Activated T-helper 2 cell treated with anti-CD3 and anti-CD28 coated beads, Interferon-gamma antibody, Interleukin-2, Interleukin-4, amounts not matched to agents 10 μg/mL and 5 μg/mL and 100 μg/mL, durations not matched to agents 14 hours and 24 hours and 36 hours (primary cell): ENCODE measurements at places on chromosomes 4 and X. TPM values are rescaled to one million over a fixed set of nuclear protein-coding genes. Genes with fewer than 3 reads are reported as not detected.

Gene HTN3
- not detected in 2 replicates for total RNA-seq

DNA sequence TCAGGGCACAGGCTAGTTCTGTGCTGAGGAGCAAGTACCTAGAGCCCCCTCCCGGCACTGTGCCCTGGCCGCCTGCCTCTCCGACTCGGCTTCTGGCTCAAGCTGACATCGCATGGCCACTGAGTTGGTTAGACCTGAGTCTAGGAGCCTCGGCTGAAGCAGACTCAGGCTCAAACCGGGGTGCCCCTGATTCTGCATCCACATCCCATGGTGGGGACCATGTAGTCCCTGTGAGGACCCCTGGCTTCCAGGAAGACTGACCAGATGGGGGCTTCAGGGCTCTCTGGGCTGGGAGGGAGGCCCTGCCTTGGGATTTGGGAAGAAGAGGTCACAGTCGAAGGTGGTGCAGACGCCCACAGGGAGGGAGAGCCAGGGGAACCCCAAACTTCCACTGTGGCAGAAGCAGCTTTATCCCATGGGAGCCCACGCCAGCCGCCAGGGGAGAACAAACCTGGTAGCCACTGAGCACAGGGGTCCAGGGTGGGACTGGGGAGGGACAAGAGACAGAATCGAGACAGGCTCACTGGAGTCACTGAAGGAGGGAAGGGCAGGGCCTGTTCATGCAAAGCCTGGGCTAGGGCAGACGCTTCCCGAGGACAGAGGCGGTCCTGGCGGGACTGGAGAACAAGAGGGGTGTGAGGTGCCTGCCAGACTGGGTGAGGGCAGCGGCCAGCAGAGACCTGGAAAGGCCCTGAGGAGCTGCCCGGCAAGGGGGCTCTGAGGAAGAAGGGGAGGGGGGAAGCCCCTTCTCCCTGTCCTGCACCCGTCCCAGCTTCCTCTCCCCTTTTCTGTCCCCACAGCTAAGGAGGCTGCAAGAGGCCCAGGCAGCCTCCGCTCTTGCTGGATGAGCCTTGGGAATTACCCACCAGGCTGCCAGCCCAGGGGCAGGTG lies 1.1 kb downstream of the PDE6B start:
- H3K4me3 ChIP-seq, result no peak overlapping the region
- no peaks in the 10 kb centered on the region for H3K27me3 ChIP-seq
- DNase-seq, result no peak
- H3K4me1 ChIP-seq, result no peaks in the 10 kb centered on the region
- no peaks in the 10 kb centered on the region for H3K36me3 ChIP-seq

Gene CT47B1
- not detected in 2 replicates for total RNA-seq

Gene MAB21L2
- total RNA-seq, result not detected in 2 replicates

DNA sequence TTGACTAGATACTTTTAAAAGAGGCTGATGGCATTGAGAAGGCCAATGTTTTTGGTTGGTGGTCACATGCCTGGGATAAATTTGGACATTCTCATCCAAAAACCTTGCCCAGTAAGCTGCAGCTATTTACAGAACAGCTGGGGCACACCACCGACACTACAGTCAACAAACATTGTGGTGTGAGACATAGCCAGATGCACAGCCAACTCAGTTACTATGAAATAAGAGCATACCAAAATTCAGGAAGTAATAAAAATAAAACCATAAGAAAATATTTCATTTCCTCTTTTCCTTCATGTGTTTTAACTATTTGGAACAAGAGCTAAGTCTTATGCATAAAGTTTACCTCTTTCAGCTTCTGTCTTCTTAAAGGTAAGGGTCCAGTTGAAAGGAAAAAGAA lies 8.8 kb downstream of the PPM1K start:
- peaks cover 29% of the 10 kb centered on the region for H3K4me1 ChIP-seq
- H3K4me3 ChIP-seq, result no peak overlapping the region
- H3K27me3 ChIP-seq, result no peaks in the 10 kb centered on the region
- no peak overlapping the region for H3K27ac ChIP-seq
- DNase-seq, result no peak
- peaks cover 60% of the 10 kb centered on the region for H3K36me3 ChIP-seq

Gene MAGEB4
- total RNA-seq, result not detected in 2 replicates

Gene SORBS2
- not detected in 2 replicates for total RNA-seq

Gene RLIM
- 37.6 and 38.7 TPM in 2 replicates for total RNA-seq

Gene PTCHD1
- not detected in 2 replicates for total RNA-seq

GRCh38 chr4:78569306-78569821 lies 17.8 kb downstream of the ANXA3 start:
- H3K27ac ChIP-seq, result no peak overlapping the region
- H3K4me1 ChIP-seq, result no peaks in the 10 kb centered on the region
- peaks cover 24% of the 10 kb centered on the region for H3K27me3 ChIP-seq
- no peaks in the 10 kb centered on the region for H3K36me3 ChIP-seq
- no peak overlapping the region for H3K4me3 ChIP-seq

- no peak overlapping the region for H3K4me3 ChIP-seq
- no peaks in the 10 kb centered on the region for H3K36me3 ChIP-seq
- no peak overlapping the region for H3K27ac ChIP-seq
- H3K4me1 ChIP-seq, result no peaks in the 10 kb centered on the region
- peaks cover 9% of the 10 kb centered on the region for H3K27me3 ChIP-seq
Measured at GRCh38 chr4:87911252-87911774, 64.2 kb upstream of the SPP1 start.

- no peak overlapping the region for H3K27ac ChIP-seq
- no peaks in the 10 kb centered on the region for H3K27me3 ChIP-seq
- no peak overlapping the region for H3K4me3 ChIP-seq
- H3K36me3 ChIP-seq, result no peaks in the 10 kb centered on the region
- no peak for DNase-seq
- H3K4me1 ChIP-seq, result no peaks in the 10 kb centered on the region
Measured at GRCh38 chr4:14749910-14750309, 252.4 kb upstream of the CPEB2 start.

GRCh38 chrX:18390941-18391538 lies 34.4 kb upstream of the CDKL5 start:
- H3K27me3 ChIP-seq, result no peaks in the 10 kb centered on the region
- DNase-seq, result peak; percentile 21
- no peak overlapping the region for H3K27ac ChIP-seq
- H3K36me3 ChIP-seq, result no peaks in the 10 kb centered on the region
- peaks cover 2% of the 10 kb centered on the region for H3K4me1 ChIP-seq

- DNase-seq, result no peak
- H3K27ac ChIP-seq, result no peak overlapping the region
- no peak overlapping the region for H3K4me3 ChIP-seq
- no peaks in the 10 kb centered on the region for H3K27me3 ChIP-seq
Measured at GRCh38 chr4:129046055-129046959, 47.0 kb downstream of the SCLT1 start.

DNA sequence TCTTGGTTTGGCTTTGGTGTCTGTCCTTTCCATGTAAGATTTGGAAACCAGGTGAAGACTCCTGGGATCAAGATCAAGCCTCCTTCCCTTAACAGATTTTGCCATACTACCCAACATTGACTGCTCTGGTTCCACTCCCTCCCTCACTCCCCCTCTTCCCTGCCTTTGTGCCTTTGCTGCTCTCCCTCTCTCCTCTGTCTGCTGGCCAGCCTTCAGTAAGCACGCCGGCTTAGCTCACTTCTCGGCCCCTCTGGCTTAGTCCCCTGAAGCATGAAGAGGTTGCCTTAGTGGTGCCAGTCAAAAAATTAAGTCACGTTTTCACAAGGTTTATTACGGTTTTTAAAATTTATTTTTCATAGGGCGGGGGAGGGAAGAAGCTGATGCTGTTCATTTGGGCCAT lies 6.0 kb downstream of the GRIA3 start:
- H3K27me3 ChIP-seq, result peaks cover 14% of the 10 kb centered on the region
- no peaks in the 10 kb centered on the region for H3K4me1 ChIP-seq
- no peak overlapping the region for H3K4me3 ChIP-seq
- no peaks in the 10 kb centered on the region for H3K36me3 ChIP-seq
- H3K27ac ChIP-seq, result no peak overlapping the region

- no peaks in the 10 kb centered on the region for H3K36me3 ChIP-seq
- no peaks in the 10 kb centered on the region for H3K4me1 ChIP-seq
- H3K27me3 ChIP-seq, result peaks cover 3% of the 10 kb centered on the region
- DNase-seq, result no peak
- H3K4me3 ChIP-seq, result no peak overlapping the region
Measured at GRCh38 chr4:74114234-74114633, 15.2 kb upstream of the CXCL2 start.

Gene ADAMTS3
- not detected in 2 replicates for total RNA-seq

DNA sequence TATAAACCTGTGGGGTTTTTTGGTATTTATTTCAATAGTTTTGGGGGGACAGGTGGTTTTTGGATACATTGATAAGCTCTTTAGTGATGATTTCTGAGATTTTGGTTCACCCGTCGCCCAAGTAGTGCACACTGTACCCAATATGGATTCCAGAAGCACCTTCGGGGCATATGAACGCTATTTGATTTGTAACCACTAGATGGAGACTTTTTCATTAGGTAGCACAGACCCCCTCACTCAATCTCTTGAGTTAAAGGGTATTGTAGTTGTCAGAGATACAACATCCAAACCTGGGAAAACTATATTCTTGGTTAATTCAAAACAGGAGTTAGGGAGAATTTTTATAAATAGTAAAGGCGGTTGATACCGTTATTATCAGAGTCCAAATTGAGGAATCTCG lies 79.8 kb downstream of the SPANXN3 start:
- H3K36me3 ChIP-seq, result no peaks in the 10 kb centered on the region
- H3K4me1 ChIP-seq, result no peaks in the 10 kb centered on the region
- H3K27me3 ChIP-seq, result no peaks in the 10 kb centered on the region
- no peak overlapping the region for H3K4me3 ChIP-seq
- DNase-seq, result no peak

DNA sequence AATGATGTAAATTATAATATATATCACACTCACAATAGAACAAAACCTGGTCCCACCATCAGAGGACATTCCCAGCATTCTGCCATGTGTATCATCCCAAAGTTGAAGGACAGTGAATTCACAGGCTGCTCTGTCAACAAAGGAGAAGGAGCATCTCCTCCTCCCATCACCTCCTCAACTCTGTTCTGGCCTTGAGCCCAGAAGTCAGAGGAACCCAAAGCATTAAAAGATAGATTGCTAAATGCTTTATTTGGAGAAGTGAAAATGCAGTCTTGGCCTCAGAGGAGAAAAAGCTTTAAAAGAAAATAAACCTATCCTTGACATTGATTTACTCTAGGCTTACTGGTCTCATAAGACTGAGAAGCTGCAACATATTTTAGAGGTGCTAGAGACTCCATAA lies 268.8 kb upstream of the RASGEF1B start:
- DNase-seq, result no peak
- H3K27ac ChIP-seq, result no peak overlapping the region
- H3K27me3 ChIP-seq, result peaks cover 6% of the 10 kb centered on the region
- H3K36me3 ChIP-seq, result no peaks in the 10 kb centered on the region
- H3K4me1 ChIP-seq, result no peaks in the 10 kb centered on the region

Gene GAGE12E
- not detected in 2 replicates for total RNA-seq

Gene ADGRG4
- not detected in 2 replicates for total RNA-seq

GRCh38 chrX:107537815-107538214 lies 88.4 kb downstream of the FRMPD3 start:
- H3K27ac ChIP-seq, result no peak overlapping the region
- peak; percentile 8 for DNase-seq
- no peak overlapping the region for H3K4me3 ChIP-seq
- peaks cover 9% of the 10 kb centered on the region for H3K27me3 ChIP-seq
- H3K4me1 ChIP-seq, result no peaks in the 10 kb centered on the region

Gene AWAT2
- not detected in 2 replicates for total RNA-seq

- no peak for DNase-seq
- peaks cover 3% of the 10 kb centered on the region for H3K27me3 ChIP-seq
- no peaks in the 10 kb centered on the region for H3K36me3 ChIP-seq
- H3K4me1 ChIP-seq, result peaks cover 17% of the 10 kb centered on the region
Measured at GRCh38 chr4:55323375-55323774, 22.7 kb upstream of the SRD5A3 start.

DNA sequence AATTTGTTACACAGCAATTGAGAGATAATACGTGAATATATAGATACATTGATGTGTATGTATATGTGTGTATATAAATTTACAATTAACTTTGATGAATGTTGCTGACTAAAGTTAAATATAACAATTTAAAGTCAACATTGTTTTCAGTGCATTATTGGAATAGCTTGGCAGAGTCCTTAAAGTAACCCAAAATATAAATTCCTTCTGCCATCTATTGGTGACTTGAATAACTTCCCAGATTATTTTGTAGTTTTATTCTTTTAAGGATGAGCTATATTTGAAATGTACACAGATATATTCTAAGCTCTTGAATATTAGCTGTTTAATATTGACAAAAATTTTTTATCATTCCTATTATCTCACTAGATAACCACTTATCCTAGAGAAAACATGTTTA lies 298.2 kb upstream of the FSTL5 start:
- no peak overlapping the region for H3K4me3 ChIP-seq
- no peaks in the 10 kb centered on the region for H3K4me1 ChIP-seq
- DNase-seq, result no peak
- H3K27ac ChIP-seq, result no peak overlapping the region
